ENCODE measurements at places on chromosomes 12 and 14.

GRCh38 chr14:89667983-89668382, 250.9 kb upstream of the FOXN3 start:
- DNase-seq = no peak

DNA sequence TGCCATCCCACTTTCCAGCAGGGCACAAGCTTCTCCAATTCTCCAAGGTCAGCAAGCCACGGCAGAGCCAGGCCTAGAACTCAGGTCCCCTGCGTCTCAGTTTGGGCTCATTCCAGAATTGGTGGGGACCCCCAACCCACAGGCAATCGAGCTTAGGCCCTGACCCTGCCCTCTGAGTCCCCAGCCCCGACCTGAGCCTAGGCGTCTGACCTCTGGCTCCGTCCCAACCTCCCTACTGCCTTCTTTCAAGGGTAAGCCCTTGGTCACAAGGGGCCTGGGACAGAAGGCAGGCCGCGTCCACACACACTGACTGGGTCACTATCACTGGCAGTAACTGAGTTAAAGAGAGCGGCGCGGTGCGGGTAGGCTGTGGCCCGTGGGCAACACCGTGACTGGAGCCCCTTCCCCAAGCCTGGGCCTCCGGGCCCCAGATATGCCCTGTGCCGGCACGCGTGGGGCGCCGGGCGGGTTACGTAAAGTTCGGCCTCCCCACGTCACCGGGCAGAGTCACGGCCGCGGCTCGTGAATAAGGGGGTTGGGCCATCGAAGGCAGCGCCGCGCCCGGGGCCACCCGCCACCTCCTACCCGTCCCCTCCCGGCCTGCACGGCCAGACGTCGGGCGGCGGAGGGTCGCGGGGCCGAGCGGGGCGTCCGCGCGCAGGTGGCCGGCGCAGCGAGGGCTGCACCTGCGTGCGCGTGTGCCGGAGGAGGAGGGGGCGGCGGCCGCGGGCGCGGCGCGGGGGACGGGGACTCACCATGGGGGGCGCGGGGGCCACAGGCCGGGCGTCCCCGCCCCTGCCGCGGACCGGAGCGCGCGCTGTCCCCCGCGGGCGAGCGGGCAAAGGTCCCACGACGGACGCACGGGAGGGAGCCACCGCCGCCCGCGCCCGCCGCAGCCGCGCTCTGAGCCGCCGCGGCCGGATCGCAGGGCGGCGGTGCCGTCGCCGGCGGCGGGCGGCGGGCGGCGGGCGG, 516 bp downstream of the ANKRD9 start:
- DNase-seq = peak; percentile 59

GRCh38 chr12:111838353-111838752, 3.7 kb upstream of the MAPKAPK5 start:
- DNase-seq = no peak

GRCh38 chr14:30914812-30915211, 40.5 kb downstream of the COCH start:
- DNase-seq = no peak

- no peak for DNase-seq
Observed at GRCh38 chr12:118611770-118612169, 235.4 kb downstream of the SUDS3 start.

DNA sequence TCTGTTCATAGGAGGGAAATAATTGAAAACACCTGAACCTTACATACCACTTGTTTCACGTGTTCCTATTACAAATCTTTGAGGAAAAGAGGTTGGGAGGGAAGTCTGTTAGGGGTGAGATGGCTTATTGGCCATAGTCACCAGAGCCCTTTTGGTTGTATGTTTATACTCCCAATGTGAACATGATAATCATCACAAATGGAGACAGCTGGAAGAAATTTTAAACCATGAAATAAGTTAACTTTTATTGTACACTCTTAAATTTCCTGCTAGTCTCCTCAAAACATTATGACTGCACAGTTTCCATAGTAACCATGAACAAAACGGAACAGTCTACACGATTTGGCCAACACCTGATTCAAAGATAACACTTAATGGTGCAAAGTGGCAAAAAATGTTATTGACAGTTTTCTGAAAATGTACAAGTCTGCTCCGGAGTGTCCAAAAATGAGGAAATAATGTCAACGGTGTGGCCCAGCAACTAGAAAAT, 56.9 kb downstream of the LMNTD1 start:
- no peak for DNase-seq

GRCh38 chr12:119749666-119750065, 81.7 kb downstream of the PRKAB1 start:
- DNase-seq = no peak

- no peak for DNase-seq
Observed at GRCh38 chr12:94732367-94732990, 82.1 kb upstream of the TMCC3 start.

GRCh38 chr12:119649202-119649808, 18.6 kb upstream of the PRKAB1 start:
- no peak for DNase-seq

- no peak for DNase-seq
Observed at GRCh38 chr14:21866479-21866878, 192.9 kb upstream of the OR4E1 start.

GRCh38 chr12:110739488-110739887, 3.2 kb downstream of the PPP1CC start:
- no peak for DNase-seq

DNA sequence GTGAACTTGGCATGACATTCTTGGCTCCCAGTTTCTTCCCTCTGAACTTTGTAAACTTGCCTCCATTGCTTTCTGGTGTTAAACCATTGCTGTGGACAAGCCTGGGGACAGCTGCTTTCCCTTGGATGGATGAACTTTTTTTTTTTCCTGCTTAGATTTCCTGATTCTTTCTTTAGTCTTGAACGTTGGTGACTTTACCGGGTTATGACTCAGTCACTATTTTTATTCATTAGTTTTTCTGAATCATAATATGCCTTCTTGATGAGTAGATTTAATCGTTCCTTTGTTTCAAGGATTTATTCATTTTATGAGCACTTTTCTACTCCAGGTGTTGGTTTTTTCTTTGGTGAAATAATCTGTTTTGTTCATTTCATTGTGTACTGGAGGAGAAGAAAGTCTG, 155.0 kb upstream of the RTL1 start:
- DNase-seq = peak; percentile 2

- DNase-seq = peak; percentile 8
Observed at GRCh38 chr14:76812093-76812421, 625 bp downstream of the ANGEL1 start.

DNA sequence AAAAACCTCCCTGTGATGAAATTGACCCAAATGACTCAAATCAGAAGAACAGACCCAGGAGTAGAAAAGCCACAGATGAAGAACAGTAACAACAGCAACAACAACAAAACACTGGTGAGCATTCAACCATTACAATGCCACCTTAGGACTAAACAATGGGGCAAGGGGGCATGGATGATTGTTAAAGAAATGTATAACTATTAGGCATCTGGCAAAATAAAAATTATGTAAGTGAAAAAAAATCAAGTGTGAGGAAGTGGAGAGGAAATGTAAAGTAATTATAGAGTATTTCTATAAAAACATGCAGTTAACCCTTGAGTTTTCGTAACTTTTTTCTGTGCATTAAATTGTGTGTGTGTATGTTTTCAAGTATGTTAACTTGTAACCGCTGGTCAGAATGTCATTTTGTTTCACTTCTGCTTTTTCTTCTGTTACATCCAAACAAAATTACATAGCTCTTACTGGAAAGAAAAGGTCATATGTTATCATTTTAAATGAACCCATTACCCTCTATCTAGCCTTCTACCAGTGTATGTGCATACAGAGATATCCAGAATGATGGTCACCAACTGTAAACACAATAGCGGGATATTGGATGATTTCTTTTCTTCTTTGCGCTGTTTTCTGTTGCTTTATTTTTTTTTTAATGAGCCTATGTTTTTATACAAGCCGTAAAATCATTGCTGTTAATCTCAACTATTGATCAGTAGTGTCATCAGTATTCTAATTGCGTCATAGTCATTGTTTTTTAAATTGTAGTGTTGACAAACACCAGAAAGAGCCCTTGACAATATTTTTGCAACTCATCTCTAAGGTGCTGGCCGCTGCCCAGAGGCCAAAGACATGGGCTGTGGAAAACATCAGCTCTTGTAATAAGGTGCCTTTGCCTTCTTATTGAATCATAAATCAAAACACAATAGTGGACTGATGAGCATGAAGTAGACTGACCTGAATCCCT, 170.6 kb downstream of the CRADD start:
- no peak for DNase-seq

GRCh38 chr12:38904537-38905479, 583 bp downstream of the CPNE8 start:
- no peak for DNase-seq
